SK-N-SH (cell line): ENCODE measurements at places on chromosomes 7 and 10.

- DNase-seq: peak; percentile 81
Observed at GRCh38 chr7:4849390-4849789, 12.4 kb downstream of the PAPOLB start.

GRCh38 chr7:138400400-138400886 lies 59.6 kb upstream of the TRIM24 start:
- DNase-seq: no peak

GRCh38 chr7:51349820-51350545 lies 33.4 kb upstream of the COBL start:
- no peak for DNase-seq

GRCh38 chr7:43649755-43650274 lies 66.9 kb downstream of the STK17A start:
- no peak for DNase-seq

DNA sequence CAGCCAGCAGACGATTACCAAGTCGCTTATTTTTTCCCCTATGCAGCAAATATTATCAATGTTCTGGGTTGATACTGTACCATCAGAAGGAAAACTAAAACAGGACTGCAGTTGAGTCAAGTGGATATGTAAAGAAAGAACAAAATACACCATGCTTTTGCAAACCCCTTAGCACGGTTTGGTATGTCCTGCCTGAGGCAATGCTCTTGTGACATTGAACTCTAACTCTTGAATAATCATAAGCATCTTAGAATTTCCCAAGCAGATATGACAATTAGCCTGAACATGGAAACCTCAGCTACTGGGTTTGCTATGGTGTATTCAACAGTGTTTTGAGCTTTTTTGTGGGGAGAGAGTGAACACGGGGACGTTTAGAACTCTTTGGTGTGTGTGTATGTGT lies 107.4 kb downstream of the ETV1 start:
- no peak for DNase-seq

DNA sequence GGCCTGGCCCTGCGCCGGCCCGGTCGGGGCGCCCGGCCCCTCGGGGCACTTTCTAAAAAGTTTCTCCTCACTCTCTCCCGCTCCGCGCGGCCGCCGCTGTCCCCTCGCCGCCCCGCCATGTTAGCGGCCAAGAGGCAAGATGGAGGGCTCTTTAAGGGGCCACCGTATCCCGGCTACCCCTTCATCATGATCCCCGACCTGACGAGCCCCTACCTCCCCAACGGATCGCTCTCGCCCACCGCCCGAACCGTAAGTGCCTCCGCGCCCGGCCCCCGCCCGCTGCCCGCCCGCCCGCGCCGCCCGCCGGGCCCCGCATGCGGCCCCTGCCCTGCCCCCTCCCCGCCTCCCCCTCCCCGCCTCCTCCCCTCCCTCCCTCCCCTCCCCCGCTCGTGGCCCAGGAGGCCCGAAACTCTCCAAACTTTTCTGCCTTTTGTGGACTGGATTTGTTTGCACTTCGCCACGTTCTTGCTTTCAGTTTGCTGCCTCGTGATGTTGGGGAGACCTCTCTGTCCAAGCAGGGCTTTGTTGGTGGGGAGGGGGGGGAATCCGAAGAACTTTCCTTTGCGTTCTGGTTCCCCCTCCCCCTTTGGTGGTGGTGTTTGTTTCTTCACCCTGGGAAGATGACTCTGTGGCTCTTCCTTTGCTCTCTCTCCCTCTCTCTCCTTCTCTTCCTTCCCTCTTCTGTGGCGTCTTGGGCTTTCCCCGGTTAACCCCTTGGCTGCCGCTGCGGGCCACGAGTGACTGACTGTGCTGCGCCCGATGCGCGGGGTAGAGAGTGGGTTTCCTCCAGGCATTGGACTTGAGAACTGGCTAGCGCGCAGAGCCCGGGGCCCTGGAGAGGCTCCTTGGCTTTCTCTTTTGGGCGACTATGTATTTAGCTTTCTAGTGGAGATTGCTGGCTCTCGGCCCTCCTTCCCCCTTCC lies 1.6 kb downstream of the TCF7L2 start:
- DNase-seq: peak; percentile 75

DNA sequence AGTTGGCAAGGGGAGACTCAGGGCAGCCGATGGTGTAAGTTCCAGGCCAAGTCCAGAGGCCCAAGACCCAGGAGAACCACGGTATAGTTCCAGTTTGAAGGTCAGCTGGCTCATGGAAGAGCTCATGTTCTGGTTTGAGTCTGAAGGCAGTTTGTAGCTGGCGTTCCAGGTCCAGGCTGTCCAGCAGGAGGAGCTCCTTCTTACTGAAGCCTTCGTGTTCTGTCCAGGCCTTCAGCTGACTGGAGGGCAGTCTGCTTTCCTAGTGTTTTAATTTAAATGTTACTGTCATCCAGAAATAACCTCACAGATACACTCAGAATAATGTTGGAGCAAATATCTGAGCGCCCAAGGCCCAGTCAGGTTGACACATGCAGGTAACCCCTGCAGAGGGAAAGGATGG lies 4.2 kb downstream of the SUN1 start:
- DNase-seq: peak; percentile 65

GRCh38 chr10:97713826-97714400 lies 383 bp downstream of the MARVELD1 start:
- peak; percentile 86 for DNase-seq

DNA sequence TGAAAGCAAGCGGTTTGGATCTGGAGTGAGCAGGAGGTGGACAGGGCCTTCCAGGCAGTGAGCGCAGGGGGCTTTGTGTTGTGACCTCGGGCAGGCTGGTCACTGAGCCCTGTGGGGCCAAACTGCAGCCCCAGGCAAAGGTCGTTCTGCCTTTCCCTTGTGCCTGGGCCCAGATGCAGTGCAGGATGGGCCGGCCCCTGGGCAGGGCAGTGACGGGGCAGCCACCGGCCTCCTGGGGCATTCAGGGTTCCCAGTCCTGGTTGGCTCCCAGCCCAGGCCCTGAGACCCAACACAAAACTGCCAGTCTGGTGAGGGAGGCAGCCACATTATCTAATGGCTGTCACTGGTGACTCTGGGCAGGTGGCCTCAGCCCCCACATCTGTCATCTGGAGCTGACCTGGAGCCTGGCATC lies 7.1 kb downstream of the ARPC1B start:
- DNase-seq: peak; percentile 71

GRCh38 chr7:128740996-128741395 lies 1.8 kb downstream of the CALU start:
- DNase-seq: no peak

GRCh38 chr10:128318366-128318765 lies 192.1 kb upstream of the MKI67 start:
- DNase-seq: no peak

GRCh38 chr10:129277841-129278240 lies 189.2 kb upstream of the MGMT start:
- DNase-seq: no peak

- DNase-seq: no peak
Observed at GRCh38 chr7:30738026-30738915, 13.7 kb upstream of the INMT start.

DNA sequence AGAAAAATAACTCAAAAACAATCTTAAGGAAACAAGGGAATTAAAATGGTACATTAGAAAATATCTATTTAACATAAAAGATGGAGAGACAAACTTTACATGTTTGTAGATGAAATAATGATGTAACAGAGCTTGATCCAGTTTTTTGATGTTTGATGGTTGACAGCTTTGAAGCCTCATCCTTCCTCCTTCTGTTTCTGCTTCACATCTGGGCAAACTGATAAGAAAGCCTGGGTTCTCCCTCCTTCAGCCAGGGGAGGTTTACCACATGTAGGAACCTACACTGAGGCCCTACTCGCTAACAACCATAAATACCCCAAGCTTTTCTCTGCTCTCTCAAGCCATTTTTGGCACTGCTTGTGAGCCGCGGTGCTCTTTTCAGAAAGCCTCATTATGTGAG lies 82.8 kb upstream of the ZNF32 start:
- DNase-seq: no peak

DNA sequence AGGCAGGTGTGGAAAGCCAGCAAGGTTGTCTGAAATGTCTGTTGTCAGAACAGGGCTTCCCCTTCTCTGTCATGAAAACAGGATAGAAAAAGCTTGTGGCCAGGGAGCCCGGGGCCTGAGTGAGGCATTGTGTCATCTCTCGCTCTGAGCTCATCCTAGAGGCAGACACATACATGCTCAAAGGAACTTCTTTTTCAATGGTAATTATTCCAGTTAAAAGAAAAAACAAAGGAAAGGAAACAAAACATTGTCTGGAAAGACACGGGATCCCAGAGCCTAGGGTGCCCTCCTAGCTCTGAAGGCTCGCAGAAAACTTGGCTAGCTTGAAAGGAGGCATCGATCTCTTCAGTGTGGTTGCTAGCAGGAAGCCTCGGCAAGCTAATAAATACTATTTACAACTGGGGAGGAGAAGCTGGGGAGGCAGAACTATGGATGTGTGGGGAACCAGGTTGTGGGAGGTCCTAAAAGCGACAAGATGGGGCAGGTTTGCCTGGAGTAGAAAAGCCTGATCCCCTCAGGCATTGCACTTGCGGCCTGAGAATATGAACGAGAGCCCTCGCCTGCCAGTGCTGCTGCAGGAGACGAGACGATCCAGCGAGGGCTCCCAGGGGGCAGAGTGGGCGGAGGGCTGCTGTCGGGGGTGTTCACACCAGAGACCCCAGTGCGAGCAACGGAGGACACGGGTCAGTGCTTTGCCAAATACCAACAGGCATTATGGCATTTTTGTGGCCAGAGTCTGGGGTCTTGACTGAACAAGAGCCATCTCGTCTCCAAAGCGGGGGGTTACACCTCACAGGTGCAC lies 32.8 kb upstream of the DGKI start:
- DNase-seq: no peak

DNA sequence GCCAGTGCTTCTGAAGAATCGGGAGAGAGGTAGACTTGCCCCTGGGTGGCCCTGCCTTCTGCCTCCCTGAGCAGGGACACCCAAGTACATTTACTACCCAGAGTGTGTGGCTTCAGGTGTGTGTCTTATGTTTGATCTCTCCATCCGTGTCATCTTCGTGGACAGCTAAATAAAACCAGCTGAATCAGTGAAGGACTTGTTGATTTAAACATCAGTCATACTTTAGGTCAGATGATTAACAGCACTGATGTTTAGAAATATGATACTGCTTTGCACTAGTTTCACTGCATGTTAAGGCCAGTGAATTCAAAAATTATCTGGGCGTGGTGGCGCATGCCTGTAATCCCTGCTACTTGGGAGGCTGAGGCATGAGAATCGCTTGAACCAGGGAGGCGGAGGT lies 4.0 kb downstream of the MTG1 start:
- no peak for DNase-seq

DNA sequence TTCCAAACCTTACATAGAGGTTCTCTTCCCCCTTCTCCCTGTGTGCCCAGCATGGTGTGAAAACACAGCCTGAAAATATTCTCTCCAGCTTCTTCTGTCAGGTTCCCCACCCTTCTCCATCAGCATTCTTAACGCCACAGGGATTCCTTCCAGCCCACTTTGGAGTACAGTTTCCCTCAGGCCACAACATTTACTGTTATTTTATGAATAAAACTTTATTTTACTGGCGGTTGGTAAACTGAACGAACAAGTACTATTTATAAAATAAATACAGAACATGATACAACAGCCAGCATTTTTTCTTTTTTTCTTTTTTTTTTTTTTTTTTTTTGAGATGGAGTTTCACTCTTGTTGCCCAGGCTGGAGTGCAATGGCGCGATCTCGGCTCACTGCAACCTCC lies 31.6 kb upstream of the GPNMB start:
- no peak for DNase-seq

DNA sequence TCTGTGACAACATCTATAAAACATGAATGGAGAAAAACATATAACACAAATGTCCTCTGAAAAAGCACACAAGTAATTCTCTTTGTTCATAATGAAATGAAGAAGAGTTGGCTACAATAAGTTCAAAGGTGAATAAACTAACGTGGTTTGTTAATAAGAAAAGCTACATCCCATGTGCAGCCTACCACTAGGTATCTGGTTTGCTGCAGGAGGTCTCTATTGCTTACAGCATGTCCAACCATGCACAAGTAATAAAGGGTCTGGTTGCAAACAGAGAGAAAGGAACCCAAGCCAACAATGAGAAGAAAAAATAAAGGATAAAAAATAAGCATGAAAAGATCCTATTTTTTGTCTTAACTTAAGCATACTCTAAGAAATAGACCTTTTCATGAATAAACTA lies 139.2 kb downstream of the CHCHD3 start:
- DNase-seq: no peak

DNA sequence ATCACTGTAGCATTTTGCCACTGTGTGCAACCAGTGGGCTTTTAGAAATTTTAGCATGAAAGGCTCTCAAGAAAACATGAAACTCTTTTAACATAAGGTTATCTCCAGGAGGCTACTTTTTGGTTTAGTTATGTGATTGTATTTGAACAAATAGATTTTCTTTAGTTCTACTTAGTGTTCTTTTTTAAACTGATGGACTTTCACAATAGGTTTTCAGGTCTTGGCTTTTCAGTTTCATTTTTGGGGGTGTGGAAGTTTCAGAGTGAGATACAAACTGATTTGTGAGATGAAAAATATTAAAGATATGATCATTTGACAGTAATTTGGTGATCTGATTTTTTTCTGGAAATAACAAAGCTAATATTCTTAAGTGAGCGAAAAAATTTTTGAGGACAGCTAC lies 344.1 kb downstream of the PHF14 start:
- no peak for DNase-seq

DNA sequence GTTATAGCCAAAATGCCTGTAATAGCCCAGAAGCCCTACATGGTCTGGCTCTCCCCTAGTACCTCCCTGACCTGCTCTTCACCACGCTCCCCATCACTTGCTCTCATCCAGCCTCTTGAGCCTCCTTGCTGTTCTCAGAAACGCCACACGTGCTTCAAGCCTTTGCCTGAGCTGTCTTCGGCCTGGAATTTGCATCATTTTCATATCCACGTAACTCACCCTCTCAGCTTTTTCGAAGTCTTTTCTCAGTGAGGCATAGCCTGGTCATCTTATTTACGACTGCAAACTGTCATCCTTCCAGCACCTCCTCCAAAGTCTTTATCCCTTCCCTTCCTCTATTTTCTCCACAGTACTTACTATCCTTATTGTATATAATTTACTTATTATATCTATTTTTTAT lies 151.0 kb upstream of the AHR start:
- no peak for DNase-seq

- DNase-seq: no peak
Observed at GRCh38 chr10:71957546-71958275, 6.5 kb upstream of the CHST3 start.

GRCh38 chr7:25863005-25863728 lies 288.8 kb upstream of the NFE2L3 start:
- DNase-seq: no peak
